ENCODE measurements at places on chromosomes 12 and 14.

DNA sequence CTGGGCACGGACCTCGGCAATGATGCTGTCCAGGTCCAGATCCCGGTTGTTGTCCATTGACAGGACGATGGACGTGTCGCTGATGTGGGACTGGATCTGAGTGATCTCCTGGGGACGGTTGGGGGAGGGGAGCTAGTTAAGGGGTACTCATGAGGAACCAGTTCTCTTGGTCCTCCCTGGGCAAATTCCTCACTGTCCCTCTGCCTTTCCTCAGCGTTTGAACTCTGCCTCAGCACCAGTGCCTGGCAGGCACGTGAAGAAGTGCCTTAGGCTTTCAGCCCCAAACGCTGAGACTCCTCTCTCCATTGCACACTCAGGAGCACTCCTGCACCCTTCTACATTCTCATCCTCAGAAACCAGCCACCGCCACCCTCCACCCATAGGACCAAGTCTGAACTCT, 9.7 kb downstream of the KRT72 start:
- no peak for DNase-seq

DNA sequence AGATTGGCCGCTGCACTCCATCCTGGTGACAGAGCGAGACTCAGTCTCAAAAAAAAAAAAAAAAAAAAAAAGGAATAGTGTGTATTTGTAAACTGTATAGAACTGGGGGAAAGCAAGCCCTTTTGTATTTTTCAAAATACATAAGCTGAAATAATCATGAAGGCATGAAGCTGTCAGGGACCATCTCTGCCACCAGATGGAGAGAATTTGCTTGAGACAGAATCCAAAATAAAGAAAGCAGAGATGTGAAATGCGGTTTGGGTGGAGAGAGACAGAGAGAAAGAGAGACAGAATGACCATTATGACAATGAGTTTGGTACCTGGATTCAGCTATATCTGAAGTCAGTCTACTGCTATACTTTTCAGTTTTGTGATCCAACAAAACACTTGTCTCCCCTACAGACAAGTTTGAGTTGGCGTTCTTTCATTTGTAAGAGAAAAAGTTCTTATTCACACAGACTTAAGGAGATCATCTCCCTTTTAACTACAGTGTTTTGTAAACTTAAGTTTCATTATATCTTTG, 155.7 kb upstream of the LRIG3 start:
- no peak for DNase-seq

- no peak for DNase-seq
Observed at GRCh38 chr12:92362126-92362525, 216.5 kb upstream of the BTG1 start.

- no peak for DNase-seq
Observed at GRCh38 chr14:102518063-102518648, 8.6 kb upstream of the ANKRD9 start.

GRCh38 chr14:61558271-61558670, 137.0 kb upstream of the HIF1A start:
- DNase-seq: no peak

- DNase-seq: no peak
Observed at GRCh38 chr14:54447231-54447692, 6.1 kb upstream of the CNIH1 start.

GRCh38 chr14:36035675-36036074, 140.8 kb downstream of the PTCSC3 start:
- no peak for DNase-seq

GRCh38 chr12:23947395-23947794, 2.1 kb downstream of the SOX5 start:
- DNase-seq: no peak

DNA sequence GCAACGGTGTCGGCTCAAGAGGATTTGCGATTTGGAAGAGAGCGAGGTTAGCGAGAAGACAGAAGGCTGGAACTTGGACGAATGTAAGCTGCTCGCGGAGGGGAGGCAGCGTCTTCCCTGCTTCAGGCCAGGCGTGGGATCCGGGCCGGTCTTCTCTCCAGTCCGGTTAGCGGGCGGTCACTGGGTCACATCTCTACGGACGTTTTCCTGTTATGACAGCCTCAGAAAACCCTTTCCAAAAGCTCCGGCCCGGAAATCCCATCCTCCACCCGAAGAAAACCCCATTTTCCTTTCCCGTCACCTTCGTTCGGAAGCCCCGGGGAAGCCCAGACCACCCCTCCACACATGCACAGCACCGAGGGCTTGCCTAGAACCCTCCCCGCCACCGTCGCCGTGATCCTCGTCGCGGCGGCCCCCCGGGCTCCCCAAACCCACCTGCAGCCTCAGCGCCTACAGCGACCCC, 268 bp downstream of the NDUFB1 start:
- DNase-seq: peak; percentile 23

GRCh38 chr14:69719501-69719951, 47.4 kb upstream of the SRSF5 start:
- DNase-seq: no peak

- DNase-seq: no peak
Observed at GRCh38 chr12:12992418-12993130, 7.5 kb downstream of the HEBP1 start.

- DNase-seq: peak; percentile 77
Observed at GRCh38 chr12:123269395-123269892, 2.2 kb downstream of the CDK2AP1 start.

DNA sequence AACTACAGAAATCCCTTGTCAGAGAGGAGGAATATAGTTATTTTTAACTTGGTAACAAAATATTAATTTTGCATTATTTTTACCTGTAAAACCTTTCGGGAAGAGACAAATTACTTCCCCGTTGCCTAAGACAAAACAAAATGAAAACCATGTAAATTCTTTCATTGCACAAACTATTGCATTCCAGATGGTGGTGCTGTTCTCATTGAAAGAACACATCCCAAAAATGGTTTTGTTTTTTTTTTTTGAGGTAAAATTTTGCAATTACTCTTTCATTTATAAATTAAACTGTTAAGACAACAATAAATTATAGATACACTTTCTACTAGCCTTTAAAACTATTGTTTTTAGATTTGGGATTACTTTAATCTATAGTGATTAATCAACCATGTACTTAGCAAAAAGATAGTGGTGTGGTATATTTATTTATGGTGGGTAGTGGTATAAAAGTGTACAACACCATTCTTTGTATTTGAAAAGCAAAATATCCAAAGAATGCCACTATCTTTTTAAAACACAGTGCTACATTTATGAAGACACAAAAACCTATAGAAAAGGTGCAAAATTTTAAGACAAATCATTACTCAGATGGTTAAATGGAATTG, 115.5 kb downstream of the SLC38A1 start:
- no peak for DNase-seq

DNA sequence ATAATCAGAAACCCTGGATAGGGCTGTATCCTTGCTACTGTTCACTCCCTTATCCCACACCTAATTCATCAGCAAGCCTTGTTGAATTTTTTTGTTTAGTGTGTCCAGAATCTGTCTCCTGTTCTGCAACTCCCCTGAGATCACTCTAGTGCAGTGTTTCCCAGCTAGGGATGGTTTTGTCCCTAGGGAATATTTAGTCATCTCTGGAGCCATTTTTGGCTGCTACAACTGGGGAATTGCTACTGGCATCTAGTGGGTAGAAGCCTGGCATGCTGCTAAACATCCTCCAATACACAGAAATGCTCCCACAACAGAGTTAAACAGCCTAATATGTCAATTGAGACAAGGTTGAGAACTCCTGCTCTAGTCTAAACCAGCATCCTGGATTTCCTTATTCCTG, 248.0 kb downstream of the NPAS3 start:
- no peak for DNase-seq

DNA sequence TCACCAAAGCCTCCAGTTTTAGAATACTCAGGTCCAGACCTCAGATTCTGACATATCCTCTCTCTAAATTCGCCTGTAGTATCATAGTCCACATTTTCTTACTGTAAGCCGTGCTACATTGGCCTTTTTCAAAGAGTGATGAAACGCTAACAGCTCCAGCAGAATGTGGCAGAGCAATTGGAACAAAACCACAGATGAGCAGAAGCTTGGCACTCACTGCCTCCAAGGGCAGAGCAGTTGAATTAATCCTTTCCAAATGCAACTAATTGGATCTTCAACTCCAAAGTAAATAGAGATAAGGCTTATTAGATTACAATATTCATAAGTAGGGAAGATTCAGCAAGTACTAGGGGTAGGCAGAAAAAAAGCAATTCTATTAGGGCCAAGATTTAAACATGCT, 128.3 kb downstream of the SLC35F4 start:
- DNase-seq: no peak

DNA sequence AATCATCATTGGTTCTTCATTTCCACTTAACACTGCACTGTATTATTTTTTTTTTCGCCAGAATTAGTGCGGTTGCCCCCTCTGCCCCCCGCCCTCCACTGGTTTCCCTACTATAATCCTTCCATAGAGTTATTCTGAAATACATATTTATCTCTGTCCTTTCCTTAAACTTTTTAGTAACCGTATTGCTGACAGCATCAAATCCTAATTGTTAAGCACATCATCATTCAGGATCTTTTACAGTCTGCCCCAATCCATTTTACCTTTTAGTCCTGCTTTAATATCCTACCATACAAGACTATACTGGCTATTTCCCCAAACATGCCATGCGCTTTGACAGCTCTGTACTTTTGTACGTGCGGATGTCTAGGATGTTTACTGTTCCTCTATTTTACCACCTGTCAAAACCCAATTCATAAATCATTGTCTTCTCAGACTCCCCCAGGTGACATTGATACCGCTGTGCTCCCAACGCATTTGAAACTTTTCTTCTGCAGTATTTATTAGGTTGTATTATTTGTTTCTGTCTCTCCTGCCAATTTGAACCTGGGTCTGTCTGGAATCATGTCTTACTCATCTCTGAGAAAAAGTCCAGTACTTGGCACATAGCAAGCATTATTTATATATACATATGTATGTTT, 1.0 kb downstream of the FGFR1OP2 start:
- DNase-seq: no peak

GRCh38 chr14:67505254-67505653, 16.7 kb upstream of the TMEM229B start:
- DNase-seq: no peak

DNA sequence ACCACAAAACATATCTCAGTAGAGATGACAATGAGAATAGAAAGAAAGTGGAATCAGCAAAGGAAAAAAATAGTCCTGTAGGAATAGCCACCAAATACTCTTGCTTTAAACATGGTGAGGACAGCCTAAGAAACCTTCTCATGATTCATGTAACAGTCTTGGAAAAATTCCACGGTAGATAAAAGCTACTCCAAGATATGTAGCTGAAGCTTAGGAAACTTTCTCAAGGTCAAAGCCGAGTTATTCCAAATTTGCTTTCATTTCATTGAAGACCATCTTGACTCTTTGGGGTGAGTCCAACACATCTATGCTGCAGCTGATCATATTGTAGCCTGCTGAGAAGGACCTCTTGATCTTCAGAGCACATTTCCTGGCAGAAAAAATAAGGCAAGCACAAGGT, 157.6 kb downstream of the PAH start:
- DNase-seq: no peak

- no peak for DNase-seq
Observed at GRCh38 chr14:26415618-26416123, 182.2 kb downstream of the NOVA1 start.

- no peak for DNase-seq
Observed at GRCh38 chr12:49174218-49174617, 14.7 kb downstream of the TUBA1A start.
